CD4-positive, alpha-beta T cell treated with Interleukin-6 at 100 ng/mL for 8 hours (primary cell): ENCODE measurements at places on chromosomes 13 and 19.

GRCh38 chr13:93726173-93726957, 499.8 kb downstream of the GPC6 start:
- no peak for DNase-seq

DNA sequence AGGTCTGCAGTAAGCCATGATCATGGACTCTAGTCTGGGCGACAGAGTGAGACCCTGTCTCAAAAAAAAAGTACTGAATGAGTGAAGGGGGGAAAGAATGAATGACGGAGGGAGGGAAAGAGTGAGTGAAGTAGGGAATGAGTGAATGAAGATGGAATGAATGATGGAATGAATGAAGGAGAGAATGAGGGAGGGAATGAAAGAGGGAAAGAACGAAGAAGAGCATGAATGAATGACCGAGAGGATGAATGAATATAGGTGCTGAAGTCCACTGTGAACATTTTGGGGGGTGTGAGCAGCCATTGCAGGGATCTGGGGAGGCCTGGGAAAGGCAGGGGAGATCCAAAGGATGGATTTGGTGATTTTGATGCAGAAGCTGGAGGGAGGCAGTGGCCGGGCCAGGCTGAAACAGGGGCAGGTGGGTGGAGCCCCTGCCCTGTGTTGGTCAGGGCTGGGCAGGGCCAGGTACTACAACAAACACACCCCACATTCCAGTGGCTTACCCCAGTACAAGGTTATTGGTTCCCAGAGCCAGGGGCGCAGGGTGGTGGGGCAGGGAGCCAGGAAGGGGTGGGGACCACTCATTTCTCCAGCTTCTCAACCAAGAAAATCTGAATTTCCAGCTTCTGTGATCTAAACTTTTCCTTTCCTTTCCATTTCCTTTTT, 14.3 kb downstream of the SLC27A1 start:
- DNase-seq = no peak

GRCh38 chr13:38830442-38831045, 143.7 kb downstream of the FREM2 start:
- DNase-seq = no peak

DNA sequence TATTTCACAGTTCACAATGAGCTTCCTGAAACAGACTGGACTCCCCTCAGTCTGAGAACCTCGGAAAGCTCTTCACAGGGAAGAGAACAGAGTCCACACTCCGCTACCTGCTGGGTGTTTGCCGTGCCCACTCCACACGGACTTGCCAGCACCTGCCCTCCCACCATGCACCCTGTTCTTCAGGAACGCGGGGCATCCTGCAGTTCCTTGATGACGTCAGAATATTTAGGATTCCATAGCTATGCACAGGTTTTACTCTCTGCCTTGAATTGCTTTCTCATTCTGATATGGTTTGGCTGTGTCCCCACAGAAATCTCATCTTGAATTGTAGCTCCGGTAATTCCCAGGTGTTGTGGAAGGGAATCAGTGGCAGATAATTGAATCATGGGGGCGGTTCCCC, 74.4 kb upstream of the FARP1 start:
- no peak for DNase-seq

GRCh38 chr19:39307046-39307821, 11.0 kb downstream of the IFNL1 start:
- no peak for DNase-seq

DNA sequence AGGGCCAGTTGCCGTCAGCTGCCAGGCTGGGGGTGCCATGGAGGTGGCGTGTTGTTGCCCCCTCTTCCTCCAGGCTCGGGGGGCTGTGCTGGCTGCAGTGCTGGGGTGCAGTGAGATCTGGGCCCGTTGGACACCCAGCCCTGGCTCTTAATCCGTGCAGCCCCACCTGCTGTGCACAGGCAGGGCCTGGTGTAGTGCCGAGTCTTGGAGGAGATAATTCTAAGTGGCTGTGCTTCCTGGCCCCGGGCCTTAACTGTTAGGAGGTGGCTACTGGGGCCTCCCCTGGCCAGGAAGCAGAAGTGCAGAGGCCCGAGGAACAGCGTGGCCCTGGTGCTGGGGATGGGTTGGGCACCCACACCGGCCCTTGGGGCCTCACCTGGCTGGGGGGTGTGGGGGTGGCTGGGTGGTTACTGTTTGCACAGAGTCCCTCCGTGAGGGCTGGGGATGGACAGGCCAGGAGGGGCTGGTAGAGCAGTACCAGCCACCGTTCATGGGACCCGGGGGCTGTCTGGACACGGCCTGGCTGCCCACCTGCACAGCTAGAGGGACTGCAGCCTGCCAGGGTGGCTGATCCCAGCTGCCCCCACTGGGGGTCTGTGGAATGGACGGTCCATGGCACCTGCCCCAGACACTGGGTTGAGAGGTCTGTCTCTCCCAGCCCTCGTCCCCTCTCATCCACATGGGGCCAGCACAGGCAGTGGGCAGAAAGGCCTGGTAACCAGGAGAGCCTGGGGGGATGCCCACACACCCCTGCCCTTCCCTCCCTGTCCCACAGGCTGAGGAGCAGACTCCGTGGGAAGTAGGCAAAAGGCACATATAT, 3.3 kb downstream of the GPX4 start:
- no peak for DNase-seq

GRCh38 chr13:94704377-94705080, 7.8 kb downstream of the SOX21 start:
- DNase-seq = no peak

DNA sequence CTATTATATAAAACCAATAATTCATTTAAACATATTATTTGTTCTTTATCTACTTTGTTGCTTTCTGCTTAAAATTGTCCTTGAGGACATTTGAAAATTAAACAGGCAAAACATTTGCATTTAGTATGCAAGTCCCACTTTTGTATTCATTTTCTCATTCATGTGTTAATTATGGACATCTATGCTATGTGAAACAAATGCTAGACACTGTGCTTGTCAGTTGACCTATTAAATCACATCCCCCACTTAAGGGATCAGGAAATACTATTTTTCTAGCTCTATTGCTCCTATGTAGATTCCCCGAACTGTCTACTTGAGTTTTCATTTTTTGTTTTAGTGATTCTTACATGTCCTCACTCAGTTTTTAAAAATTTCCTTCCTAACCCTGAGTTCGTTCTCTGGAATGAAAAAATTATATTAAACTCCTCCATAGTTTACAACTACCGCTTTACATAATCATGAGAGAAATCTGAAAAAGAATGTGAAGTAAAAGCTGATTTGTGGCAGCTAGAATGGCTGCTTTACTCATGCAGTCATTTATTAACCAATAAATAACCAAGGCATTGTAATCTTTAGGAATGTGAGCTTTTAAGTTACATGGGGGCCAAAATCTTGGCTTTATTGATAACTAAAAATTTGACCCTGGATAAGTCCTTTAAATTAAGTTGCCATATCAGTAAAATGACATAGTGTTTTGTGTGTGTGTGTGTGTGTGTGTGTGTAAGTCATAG, 188.5 kb downstream of the LIG4 start:
- no peak for DNase-seq

DNA sequence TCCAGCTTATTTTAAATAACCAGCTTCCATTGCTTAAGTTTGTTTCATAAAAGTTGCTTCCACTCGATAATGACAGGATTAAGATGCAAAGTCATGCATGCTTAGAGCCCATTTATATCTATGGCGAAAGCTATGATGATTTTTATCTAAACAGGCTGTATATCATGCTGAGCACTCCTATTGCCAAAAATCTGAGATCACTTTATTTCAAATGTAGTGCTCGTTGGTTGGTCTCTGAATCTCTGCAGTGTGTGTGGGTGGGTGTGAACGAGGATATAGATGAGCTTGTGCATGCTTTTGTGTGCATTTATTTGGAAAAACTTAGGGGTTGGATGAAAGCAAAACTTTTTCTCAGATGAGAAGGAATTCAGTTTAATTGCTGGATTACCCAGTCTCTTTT, 27.0 kb upstream of the ARGLU1 start:
- no peak for DNase-seq

DNA sequence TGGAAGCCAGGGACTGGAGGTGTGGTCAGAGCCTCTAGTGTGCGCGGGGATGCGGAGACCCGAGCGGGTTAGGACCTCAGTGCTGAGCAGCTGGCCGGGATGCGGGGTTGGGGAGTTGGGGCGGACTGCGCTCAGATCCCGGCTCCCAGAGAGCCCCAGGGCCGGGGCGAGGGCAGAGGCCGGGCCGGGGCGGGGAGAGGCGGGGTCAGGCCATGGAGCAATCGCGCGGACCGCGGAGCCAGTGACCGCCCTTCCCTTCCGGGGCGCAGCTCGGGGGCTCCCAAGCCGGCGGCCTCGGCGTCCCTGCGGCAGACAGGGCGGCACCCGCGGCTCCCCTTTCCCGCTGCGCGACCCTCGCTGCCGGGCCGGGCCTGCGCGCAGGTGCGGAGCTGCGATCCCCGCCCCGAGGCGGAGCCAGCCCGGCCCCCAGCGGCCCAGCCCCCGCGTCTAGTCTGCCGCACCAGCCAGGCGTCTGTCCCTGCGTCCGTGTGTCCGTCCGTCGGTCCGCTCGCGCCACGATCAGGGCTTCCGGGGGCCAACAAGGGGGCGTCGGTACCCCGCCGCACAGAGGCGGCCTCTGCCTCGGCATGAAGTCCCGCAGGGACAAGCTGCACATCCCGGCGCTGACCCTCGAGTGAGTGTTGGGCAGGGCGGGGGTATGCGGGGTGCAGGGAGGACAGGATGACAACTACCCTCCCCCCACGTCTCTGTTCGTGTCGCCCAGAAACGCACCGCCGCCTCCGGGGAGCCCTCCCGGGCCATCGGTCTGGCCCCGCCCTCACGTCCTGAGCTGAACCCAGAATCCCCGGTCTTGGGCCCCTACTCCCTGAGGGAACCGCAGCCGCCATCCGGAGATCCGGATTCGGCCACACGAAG, 12.4 kb downstream of the MAST3 start:
- no peak for DNase-seq

DNA sequence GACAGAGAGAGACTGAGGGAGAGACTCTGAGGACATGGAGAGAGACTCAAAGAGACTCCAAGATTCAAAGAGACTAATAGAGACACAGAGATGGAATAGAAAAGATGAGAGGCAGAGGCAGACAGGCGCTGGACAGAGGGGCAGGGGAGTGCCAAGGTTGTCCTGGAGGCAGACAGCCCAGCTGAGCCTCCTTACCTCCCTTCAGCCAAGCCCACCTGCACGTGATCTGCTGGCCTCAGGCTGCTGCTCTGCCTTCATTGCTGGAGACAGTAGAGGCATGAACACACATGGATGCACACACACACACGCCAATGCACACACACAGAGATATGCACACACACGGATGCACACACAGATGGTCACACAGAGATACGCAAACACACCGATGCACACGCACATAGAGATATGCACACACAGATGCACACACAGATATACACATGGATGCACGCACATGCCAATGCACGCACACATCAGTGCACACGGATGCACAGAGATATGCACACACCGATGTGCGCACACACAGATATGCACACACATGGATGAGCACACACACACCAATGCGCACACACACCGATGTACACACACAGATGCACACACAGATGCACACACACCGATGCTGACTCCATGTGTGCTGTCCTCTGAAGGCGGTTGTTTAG, 3.3 kb upstream of the F10 start:
- no peak for DNase-seq

- DNase-seq = no peak
Measured at GRCh38 chr19:7104747-7105447, 35.4 kb downstream of the ZNF557 start.

DNA sequence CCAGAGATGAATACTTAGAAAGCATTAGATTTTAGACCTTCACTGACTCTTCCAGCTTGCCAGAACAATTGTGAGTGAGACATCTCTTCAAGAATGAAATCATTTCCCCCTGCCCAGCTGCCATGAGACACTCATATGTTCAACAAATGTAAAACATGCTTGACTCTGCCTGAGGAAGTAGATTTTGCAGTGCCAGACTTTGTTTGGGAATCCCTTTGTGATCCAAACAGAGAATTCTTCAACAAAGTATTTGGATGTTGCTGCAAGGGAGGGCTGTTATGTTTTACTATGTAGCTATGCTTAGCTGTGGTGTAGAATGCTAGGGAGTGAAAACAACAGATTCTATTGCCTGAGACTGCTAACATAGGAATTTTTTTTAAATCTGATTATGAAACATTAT, 416.4 kb downstream of the DCT start:
- DNase-seq = no peak

- no peak for DNase-seq
Measured at GRCh38 chr13:89687066-89687465, 1660.4 kb upstream of the MIR17HG start.

GRCh38 chr19:2588081-2588777, 112.3 kb downstream of the GADD45B start:
- DNase-seq = no peak

GRCh38 chr13:77184455-77184854, 142.4 kb downstream of the MYCBP2 start:
- no peak for DNase-seq

- DNase-seq = no peak
Measured at GRCh38 chr19:45842198-45842597, 20.7 kb downstream of the SYMPK start.

- DNase-seq = no peak
Measured at GRCh38 chr19:15144046-15144646, 36.9 kb downstream of the SYDE1 start.

GRCh38 chr13:98751367-98751782, 1.1 kb downstream of the SLC15A1 start:
- no peak for DNase-seq

GRCh38 chr13:34247596-34247995, 429.6 kb downstream of the RFC3 start:
- DNase-seq = no peak

DNA sequence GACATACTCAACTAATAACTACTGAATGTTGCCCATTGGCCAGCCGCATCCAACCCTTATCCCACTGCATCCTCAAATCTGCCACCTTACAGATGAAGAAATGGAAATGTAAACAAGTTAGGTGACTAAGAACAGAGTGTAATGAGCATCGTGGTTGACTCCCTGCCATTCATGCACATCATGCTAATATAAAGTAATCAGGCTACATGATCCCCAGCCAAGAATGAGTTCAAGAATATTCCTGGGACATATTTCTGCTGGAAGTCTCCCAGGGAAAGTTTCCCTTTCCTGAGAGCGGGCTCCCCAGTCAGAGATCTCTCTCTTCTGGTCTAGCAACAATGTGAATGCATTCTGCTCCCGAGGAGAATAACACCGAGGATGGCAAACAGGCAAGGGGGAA, 55.9 kb upstream of the SERP2 start:
- no peak for DNase-seq

DNA sequence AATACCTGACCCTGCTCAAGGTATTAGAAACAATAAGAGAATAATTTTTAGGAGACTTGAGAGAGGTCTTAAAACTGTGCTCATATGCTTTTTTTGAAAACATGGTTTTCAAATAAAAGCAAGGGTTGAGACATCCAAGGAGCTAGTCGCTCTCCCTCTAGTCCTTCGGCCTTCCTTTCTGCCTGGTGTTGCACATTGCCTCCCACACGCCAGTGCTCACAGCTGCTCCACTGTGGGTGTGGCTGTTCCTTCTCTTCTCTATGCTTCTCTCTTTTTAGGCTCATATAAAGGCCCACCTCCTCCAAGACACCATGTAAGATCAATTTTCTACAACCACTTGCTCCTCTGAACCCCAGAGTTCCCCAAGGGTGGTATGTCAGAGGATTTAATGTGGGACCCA, 352.6 kb downstream of the ENOX1 start:
- no peak for DNase-seq

GRCh38 chr13:108947551-108948030, 318.2 kb downstream of the MYO16 start:
- no peak for DNase-seq
